ENCODE measurements at places on chromosomes 16 and 17.
A peak's percentile ranks its signal among the peaks of the same experiment; 100 is the strongest.

DNA sequence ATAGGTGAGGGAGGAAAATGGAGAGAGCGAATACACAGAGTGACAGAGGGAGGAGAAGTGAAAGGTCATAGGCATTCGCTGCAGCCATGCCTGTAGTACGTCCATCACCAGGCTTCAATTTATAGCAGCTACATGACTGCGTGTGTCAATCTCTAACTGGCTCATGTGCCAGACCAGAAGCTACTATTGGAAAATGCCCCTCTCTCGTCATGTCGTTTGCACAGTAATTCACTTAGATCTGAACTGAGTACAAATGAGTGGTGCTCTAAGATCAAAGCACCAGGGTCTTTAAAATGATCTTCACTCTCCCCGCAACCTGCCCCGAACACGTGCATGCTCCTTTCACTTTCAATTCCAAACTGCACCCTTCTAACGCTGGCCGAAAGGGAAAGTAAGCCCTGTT, 51.3 kb downstream of the ADCY9 start:
- no peak for DNase-seq

GRCh38 chr17:67280279-67280678, 35.3 kb upstream of the HELZ start:
- DNase-seq: no peak

DNA sequence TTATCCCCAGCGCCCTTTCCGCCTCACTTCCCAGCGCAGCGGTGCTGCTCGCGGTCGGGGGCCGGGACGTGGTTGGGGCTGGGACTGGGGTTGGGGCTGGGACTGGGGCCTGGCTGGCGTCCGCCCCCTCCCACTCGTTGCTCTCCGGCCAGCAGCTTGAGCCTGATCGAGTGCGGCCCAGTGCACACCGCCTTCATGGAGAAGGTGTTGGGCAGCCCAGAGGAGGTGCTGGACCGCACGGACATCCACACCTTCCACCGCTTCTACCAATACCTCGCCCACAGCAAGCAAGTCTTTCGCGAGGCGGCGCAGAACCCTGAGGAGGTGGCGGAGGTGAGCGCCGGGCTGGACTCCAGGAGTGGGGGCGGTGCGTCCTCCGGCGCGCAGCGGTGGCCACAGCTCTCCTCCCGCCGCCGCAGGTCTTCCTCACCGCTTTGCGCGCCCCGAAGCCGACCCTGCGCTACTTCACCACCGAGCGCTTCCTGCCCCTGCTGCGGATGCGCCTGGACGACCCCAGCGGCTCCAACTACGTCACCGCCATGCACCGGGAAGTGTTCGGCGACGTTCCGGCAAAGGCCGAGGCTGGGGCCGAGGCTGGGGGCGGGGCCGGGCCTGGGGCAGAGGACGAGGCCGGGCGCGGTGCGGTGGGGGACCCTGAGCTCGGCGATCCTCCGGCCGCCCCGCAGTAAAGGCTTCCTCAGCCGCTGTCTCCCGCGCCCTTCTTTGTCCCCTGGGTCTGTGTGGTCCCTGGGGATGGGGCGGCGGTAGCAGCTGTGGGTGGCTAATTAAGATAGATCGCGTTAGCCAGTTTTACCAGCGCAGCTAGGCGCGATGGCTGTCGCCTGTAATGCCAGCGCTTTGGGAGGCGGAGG, 1.8 kb downstream of the HSD17B1 start:
- DNase-seq: no peak

DNA sequence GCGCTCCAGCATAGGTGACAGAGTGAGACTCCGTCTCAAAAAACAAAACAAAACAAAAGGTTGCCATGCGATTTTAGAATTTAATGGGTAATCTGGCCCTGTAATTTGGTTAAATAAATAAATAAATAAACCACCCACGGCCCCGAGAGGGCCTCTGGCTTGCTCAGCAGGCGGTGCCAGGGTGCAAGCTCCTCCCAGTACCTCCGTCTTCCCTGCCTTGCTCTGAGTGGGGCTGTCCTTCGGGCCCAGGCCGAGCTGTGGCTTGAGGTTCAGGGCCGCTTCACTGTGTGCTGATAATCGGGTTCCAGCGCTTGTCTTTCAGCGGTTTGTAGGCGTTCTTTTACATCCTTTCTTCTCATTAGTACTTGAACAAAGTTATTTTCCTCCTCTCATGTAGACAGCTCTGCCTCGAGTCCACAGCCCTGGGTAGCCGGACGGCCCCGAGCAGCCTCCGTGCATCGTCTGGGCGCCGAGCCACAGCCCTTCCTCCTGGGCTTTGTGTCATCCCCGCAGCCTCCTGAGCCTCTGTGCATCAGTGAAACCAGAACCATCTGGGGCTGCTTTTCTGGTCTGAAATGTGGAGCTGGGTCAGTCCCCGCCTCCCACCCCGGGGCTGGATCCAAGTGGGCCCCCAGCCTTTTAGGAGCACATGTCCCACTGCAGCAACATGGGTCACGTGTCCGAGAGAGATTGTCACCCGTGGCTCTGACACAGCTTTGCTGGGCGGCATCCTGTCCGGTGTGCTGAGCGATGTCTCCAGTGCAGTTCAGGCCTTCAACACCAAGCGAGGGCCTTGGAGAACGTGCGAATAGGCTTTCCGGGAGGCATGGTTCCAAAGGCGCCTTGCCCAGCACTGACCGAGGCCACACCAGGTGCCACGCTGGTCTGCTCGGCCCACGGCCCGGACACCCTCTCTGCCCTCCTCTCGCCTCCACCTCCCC, 157.4 kb upstream of the CHMP6 start:
- peak; percentile 70 for DNase-seq

DNA sequence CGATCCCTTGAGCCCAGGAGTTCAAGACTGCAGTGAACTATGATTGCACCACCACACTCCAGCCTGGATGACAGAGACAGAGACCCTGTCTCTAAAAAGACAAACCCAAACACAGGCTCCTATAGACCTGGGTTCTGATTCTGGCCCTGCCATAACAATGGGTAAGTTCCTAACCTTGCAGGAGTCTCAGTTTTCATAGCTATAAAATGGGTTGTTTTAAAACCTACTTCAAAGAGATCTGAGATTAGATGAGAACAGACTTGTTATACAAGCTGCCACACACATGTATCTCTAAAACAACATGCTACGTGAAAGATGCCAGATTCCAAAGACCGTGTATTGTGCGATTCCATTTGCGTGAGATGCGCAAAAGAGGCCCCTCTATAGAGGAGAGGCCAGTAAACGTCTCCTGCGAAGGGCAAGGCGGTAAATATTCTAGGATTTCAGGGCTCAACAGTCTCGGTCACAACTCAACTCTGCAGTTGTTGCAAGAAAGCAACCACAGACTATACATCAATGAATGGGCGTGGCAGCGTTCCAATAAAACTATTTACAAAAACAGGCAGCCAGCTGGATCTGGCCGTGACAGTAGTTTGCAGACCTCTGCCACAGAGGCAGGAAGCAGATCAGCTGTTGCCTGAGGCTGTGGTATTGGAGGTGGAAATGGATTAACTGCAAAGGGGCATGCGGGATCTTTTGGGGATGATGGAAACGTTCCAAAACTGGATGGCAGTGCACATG, 5.9 kb downstream of the CORO7 start:
- no peak for DNase-seq

DNA sequence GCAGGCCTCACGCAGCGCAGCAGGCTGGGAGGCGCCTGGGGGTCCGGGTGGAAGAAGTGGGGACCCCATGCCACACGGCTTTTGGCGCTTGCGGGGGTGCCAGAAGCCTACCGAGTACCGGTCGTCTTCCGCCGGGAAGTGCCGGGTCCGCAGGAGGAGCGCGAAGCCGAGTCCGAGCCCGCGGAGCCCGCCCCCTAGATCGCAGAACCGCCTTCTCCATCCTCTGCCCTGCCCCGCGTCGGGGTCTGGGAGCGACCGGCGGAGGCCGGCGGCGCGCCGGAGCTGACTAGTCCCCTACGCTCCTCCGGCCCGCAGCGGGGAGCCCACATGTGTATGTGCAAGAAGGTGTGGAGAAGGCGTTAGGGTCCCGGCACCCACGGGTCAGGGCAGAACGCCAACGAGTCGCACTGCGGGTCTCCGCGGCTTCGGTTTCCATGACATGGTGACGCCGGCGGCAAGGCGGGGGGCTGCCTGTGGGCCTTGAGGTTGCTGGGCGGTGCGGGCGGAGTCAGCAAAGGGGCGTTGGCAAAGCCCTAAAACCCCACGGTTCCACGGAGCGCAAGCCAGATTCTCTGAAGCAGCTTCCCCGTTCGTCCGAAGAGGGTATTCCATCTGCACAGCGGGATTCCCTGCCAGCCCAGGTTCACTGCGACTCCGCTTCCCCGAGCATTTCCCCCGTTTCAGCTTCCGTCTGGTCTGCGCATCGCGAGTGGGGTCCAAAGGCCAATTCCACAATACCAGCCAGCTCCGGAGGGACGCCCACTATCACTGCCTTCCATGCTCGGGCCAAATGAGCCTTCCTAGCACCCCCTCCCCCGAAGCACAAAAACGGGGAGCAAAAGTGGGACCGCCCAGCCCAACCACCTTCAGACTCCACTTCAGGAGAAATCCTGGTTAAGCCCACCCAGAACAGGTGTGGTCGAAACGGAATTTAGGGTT, 2.3 kb upstream of the LHX1 start:
- DNase-seq: no peak

GRCh38 chr16:15961060-15961511, 11.7 kb downstream of the ABCC1 start:
- DNase-seq: no peak

DNA sequence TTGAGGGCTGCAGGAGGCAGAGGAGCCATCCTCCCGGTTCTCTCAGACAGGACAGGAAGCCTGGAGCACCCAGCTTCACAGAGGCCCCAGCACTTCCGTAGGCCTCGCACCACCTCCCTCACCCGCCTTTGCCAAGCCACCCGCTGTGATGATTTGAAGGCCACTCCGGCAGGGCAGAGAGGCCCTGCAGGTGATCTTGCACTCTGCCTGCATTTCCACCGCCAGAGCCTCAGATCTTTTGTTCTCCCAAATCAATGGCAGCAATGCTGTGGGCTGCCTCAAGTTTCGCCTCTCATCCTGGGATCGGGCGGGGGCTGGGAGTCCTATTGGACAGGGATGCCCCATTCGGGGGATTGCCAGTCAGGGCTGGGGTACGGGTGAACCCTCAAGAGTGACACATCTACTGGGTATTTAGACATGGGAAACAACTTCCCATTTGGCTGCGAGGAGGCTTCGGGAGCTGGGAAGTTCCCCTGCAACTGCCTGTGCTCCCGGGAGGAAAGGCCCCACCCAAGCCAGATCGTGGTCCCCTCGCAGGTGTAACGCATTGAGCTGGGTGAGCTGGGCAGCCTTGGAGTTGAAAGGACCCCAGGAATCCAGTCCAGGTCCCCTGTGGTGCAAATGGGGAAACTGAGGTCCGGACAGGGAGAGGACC, 34.8 kb upstream of the PEMT start:
- DNase-seq: no peak

- DNase-seq: no peak
Measured at GRCh38 chr16:14070877-14071575, at the start of gene MRTFB. Gene MRTFB, plus strand, starts transcription at chr16:14071319. Its CDS starts 69,288 bp downstream, at chr16:14140607.

DNA sequence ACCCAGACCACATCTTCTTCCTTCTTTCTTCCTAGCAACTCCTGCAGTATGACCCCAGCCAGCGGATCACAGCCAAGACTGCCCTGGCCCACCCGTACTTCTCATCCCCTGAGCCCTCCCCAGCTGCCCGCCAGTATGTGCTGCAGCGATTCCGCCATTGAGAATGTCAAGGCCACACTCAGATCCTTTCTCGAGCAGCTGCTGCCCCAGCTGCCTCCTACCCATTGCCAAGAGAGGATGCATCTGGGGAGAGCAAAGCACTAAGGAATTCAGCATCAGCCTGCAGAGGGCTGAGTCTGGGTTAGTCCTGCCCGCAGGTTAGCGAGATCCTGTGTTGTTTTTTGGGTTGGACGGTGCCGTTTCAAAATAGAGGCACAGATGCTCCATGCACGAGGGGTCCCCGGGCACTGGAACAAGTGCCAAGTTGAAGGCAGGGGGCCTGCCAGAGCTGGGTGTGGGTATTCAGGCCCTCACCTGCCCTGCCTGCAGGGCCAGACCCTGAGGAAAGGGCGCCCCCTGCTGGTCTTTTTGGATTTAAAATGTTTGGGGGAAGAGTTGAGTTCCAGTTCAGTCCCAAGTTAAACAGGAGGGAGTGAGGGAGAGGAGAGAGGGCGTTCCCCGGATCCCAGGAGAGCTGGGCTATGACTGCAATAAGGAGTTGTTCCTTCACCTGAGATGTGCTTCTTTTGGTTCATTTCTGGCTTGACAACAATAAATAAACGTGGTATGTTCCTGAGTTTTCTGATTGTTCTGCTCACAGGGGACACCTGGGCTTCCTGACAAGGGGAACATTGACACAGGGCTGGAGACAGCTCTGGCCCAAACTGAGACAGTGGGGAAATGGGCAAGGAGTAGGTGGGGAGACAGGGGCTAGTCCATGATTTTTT, 4.9 kb downstream of the CDK3 start:
- no peak for DNase-seq

DNA sequence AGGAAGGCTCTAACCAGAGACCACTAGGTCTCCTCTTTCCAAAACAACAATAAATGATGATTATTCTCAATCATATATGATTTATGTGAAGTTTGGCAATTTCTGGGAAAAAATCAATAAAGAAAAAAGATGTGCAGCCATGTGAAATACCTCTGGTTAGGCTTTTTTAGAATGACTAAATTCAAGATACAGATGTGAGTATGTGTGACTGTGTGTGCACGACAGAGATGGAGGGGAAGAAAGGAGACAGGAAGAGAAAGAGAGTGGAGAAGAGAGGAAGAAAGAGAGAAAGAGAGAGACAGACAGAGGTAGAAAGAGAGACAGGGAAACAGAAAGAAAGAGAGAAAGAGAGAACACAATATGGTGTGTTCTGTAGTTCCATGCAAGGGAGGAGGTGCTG, 558.6 kb upstream of the CDH5 start:
- no peak for DNase-seq

- no peak for DNase-seq
Measured at GRCh38 chr16:65947951-65948350, 418.5 kb upstream of the CDH5 start.

DNA sequence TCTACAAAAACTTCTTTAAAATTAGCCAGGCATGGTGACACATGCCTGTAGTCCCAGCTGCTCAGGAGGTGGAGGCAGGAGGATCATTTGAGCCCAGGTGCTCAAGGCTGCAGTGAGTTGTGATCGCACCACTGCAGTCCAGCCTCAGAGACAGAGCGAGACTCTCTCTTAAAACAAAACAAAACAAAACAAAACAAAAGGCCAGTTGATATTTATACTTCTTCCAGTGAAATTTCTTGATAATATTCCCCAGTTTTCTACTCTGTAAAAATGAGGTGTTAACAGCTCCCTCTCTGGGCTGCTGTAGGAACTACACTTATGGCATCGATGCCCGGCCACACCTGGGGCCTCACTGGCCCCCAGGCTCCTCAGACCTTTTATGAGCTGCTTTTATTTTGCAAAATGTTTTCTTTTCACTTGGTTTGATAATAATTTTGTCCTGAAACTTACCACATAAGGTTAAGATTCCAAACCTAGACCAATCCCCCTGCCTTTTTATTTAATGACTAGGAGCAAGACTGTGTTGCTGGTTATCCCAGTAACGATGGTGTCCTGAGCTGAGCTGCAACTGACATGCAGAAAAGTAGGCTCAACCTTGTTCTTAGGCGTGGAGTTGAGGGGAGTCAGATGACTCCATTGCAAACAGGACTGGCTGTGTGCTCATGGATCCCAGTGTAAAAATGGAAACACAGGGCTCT, 17.6 kb downstream of the MAPK8IP3 start:
- DNase-seq: no peak

GRCh38 chr16:29815032-29815721, 775 bp upstream of the PAGR1 start:
- DNase-seq: no peak
